ENCODE measurements at places on chromosomes 12 and 14.

- DNase-seq = no peak
Measured at GRCh38 chr14:63952933-63953437, 100.2 kb downstream of the SYNE2 start.

GRCh38 chr12:98591209-98591608 lies 2.3 kb upstream of the SLC25A3 start:
- DNase-seq = no peak

GRCh38 chr14:86462193-86462753 lies 932.3 kb downstream of the FLRT2 start:
- DNase-seq = no peak

- no peak for DNase-seq
Measured at GRCh38 chr12:3265406-3265805, 188.2 kb downstream of the TSPAN9 start.

DNA sequence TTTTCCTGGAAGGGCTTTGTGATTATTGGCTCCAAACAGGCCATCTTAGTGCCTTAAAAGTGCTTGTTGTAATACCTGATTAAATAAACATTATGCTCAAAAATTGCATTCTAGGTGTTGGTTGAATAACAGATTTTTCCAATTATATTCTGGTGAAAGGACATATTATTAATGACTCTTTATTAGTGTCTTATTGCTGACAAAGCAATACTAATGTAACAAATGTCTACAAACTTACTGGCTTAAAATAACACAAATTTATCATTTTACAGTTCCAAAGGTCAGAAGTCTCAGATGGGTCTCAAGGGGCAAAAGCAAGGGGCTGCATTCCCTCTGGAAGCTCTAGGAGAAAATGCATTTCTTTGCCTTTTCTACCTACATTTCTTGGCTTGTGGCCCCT lies 86.9 kb upstream of the CPM start:
- DNase-seq = no peak

DNA sequence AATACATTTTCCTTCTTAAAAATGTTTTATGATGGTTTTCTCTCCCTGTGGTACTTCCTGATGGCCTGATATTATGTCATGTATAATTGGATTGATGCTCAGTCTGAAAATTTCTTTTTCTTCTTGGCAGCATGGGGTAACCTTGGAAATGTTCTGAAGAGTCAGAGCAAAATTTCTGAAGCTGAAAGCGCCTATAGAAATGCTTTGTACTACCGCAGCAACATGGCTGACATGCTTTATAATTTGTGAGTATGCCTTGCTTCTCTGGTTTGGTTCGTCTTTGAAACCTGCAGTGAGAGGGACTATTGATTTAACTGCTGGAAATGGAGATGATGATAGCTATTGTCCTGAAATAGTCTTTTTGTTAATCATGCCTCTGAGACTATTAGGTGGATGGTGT lies 243.6 kb downstream of the TMTC2 start:
- DNase-seq = no peak

GRCh38 chr12:25241167-25242020 lies 9.3 kb downstream of the KRAS start:
- DNase-seq = no peak

DNA sequence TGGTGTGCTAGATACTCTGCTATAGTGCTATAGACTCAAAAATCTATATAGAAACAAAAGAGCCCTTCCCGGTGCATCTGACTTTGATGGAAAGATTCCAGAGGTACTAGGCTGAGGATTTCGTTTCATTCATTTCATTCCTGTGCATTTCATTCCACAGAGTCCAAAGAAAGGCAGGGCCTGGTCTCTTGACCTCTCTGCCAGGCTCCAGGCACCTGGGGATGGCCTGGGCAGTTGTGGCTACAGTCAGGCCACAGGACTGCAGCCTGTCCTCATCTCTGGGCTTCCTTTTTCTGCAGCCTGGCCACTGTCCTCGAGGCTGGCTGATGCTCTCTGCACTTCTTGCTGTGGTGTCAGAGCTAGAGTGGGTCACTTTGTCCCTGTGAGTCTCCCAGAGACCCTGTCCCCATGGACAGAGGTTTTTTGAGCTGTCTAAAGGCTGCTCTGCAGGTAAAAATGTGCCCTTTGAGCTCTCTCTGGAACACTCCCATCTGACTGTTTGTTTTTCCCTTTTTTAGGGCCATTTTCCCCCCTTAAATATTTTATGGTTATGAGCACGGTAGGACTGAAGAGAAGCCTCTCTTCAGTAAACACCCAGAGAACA lies 3.2 kb upstream of the VDR start:
- DNase-seq = no peak

GRCh38 chr12:110896559-110896958 lies 23.8 kb downstream of the MYL2 start:
- DNase-seq = no peak

DNA sequence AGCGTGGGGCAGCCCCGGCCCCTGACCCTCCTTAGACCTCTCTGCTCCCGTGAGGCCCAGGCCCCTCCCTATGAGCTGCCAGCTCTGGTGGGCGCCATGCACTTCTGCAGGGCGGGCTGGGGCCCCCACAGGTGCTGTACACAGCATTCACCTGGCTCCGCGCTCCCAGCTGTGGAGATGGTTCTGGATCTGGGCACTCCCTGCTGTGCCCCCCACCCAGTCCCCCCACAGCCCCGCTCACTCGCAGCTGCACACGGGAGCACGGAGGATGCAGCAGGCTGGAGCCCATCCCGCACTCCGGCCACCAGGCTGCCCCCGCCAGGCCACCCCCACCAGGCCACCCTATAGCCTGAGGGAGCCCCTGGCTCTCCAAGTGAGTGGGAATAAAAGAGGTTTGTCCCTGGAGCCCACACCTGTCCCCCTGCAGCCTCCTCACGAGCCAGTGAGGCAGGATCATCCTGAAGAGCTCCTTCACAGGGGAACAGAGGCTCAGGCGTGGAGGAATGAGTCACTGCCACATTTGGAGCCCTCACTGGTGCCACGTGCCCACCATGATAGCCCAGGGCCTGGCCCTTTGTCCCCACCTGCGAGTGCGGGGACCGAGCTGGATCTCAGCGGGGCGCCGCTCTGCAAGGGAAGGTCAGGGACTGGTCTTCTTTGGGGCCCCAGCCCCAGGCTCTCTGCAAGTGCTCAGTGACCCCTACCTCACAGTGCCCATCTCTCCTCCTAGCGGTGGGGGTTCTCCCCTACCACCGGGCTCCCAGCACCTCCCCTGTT lies 1.9 kb downstream of the ADSS1 start:
- DNase-seq = no peak

GRCh38 chr12:43252585-43252984 lies 299.4 kb downstream of the ADAMTS20 start:
- DNase-seq = no peak

DNA sequence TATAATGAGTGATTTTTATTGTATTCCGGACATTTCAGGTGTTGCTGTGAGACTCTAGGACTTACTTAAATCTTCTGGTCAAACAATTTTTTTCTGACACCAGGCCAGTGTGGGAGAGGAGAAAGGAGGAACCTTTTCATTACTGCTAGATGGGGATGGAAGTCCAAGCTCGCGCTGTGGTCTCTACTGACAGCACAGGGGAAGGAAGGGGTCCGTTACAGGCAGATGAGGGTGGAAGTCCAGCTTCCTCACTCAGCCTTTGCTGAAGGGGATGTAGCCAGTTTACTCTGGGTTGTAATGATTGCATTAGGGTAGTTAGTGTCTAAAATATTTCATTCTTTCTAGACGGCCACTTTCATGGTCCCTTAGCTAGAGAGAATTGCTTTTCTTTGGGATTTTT lies 26.3 kb upstream of the ST8SIA1 start:
- DNase-seq = no peak

DNA sequence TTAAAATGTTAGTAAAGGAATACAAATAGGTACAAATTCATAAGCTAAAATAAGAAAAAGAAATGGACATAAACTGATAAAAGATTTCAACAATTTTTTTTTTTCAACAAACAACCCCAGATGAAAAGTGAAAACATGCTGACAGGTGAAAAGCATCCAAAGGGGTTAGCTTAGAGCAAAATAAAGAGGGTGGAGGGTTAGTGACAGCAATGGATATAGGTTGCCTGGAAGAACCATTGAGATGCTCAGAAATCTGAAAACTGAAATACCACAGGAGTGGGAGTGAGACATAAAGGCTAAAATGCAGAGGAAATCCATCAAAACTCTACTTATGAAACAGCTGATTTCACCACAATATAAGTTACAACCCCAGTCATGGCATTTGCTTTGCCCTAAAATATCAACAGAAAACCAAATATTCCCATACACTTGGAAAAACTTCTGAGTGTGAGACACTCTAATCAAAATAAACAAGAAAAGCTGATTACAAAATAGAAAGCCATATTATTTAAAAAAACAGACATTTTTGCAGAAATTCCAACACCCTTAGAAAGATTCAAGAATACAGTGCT lies 136.3 kb upstream of the PLEKHG7 start:
- no peak for DNase-seq

- no peak for DNase-seq
Measured at GRCh38 chr12:70648831-70649230, 11.6 kb upstream of the PTPRB start.

- no peak for DNase-seq
Measured at GRCh38 chr12:26153421-26154154, 28.8 kb upstream of the BHLHE41 start.

DNA sequence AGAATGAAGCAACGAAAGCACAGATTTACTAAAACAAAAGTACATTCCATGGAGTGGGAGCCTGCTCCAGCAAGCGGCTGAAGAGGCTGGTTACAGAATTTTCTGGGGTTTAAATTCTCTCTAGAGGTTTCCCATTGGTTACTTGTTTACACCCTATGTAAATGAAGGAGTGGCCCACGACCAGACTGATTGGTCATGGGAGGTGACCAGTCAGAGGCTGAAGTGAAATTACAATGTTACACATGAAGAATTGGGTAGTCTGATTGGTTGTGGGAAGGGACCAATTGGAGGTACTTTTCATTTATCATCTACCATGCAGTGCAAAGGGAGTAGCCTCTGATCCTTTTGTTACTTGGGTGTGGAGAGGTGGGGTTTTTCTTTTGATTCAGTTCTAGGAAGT lies 36.2 kb upstream of the APPL2 start:
- no peak for DNase-seq

DNA sequence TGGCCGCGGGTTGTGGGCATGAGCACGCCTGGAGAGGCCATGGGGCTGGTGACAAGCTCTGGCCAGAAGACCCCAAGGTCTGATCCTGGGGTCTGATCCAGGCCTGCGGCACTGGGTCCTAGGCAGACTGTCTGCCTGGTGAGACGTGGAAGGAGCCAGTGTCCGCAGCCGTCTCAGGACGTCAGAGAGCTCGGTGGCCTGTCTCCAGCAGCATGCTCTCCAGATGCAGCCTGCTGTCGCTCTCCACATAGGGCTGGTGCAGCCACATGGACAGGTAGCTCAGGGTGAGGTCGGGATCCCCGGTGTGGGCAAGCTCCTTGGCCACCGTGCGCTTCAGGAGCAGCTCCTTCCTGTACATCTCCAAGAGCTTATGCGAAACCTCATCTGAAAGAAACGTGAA lies 14.3 kb downstream of the CINP start:
- no peak for DNase-seq

DNA sequence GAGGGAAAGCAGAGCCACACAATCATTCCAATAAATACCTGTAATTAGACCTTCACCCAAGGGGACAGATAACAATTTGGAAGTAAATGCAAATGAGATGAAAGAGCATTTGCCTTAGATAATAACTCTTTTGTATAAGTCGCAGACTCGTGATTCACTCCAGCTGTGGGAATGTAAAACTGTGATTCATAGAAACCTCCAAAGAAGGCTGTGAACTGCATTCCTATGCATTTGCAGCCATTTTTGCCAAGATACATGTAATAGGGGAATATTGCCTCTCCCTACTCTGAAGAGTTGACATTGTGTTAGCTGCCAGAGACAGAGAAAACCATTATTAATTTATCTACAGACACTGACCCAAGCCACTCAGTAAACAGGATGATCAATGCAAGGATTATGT lies 181.9 kb upstream of the ARHGAP5 start:
- DNase-seq = no peak

- DNase-seq = no peak
Measured at GRCh38 chr14:89367779-89368120, 49.3 kb downstream of the FOXN3 start.

- DNase-seq = no peak
Measured at GRCh38 chr12:63924781-63925180, 80.3 kb downstream of the SRGAP1 start.

- DNase-seq = no peak
Measured at GRCh38 chr12:29427964-29428363, 47.0 kb upstream of the ERGIC2 start.

DNA sequence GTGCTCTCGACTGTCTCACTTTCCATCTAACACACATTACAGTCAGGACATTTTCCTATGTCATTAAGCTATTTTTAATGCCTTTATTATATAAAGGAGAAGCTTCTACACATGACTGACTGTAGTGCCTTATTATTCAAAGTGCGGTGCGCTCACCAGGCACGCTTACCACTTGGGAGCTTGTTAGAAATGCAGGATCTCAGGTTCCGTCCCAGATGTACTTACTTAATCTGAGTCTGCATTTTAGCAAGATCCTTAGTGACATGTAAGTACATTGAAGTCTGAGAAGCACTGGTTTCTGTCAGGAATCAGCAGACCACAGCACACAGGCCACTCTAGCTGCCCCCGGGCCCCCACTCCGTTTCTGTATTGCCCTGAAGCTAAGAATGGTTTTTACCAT lies 44.7 kb upstream of the MDM1 start:
- DNase-seq = no peak

DNA sequence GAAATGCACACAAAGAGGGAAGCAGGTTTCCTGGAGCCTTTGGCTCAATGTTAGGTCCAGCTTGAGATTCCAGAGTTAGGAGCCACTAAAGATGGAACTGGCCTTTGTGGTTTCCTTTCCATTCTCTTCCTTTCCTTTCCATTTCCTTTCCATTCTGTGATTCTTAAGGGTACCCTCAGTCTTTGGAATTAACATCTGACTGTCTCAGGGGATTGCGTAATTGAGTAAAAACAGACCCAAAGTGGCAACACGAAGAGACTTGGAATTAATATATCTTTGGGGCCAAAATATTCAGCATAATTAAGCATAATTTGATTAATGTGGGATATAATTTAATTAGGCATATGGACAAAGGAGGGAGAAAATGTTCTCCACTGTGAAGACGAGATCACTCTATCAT lies 205.6 kb downstream of the CRADD start:
- DNase-seq = no peak

- no peak for DNase-seq
Measured at GRCh38 chr12:26648584-26648983, 184.4 kb downstream of the ITPR2 start.

- DNase-seq = no peak
Measured at GRCh38 chr12:68240079-68240478, 13.3 kb downstream of the IL22 start.

- DNase-seq = no peak
Measured at GRCh38 chr14:53710615-53711014, 246.0 kb downstream of the BMP4 start.
